ENCODE measurements at places on chromosomes 1 and 21.

DNA sequence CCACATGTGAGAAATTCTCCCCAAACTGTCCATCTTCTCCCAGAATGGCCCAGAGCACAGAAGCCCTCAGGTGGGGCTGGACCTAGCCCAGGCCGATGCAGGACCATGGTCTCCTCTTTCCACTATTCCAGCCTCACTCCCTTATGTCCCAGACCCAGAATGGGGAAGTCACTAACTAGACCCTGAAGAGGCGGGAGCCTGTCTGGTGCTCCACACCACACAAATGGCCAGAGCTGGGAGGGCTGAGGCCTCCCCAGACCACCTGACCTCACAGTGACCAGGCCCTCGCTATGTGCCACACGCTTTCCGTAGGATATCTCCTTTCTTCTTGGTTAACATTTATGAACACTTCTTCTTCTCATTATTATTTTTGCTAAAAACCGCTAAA lies 54.9 kb upstream of the EDN2 start:
- no peak for DNase-seq

DNA sequence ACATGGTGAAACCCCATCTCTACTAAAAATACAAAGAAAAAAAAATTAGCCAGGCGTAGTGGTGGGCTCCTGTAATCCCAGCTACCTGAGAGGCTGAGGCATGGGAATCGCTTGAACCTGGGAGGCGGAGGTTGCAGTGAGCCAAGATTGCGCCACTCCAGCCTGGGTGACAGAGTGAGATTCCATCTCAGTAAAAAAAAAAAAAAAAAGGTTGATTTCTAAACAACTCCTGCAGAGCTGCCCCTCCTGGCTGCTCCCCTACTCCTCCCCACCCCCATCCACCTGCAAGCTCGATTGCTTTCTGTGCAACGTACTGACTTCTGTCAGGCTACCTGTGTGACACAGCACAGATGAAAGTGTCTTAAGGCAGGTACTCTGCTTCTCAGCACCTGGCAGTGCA lies 13.3 kb downstream of the ETV3L start:
- DNase-seq = no peak

GRCh38 chr1:91742848-91743292 lies 143.1 kb downstream of the TGFBR3 start:
- no peak for DNase-seq

- DNase-seq = no peak
Observed at GRCh38 chr1:219550201-219550600, 62.7 kb downstream of the ZC3H11B start.

DNA sequence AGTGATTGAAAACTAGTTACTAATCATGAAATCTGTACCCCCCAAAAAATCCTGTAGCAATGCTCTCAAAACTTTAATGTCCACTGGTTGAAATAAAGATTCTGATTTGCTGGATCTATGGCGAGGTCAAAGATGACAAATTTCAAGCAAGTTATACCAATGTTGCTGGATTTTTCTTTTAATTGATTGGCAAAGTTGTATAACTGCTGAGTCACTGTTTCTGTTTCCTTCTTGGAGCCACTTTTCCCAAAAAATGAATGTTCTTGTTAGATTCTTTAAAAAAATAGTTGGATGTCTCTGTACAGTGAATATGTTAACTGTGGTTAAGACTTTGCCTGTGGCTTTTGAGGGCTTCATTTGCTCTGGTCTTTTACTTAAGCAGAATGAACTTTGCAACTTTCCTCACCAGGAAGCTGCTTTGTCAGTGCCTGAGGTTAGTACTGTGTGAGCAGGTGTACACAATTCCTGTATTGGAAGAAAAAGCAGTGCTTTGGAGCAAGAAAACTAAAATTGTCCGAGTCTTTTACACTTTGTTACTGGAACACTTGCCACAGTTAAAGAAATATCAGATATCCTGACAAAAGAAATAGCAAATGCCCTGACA lies 1211.9 kb downstream of the MRPL39 start:
- no peak for DNase-seq

GRCh38 chr1:215433237-215433636 lies 133.9 kb upstream of the KCTD3 start:
- no peak for DNase-seq

Data from NCI-H748 treated with DMSO at 0.1 percent for 48 hours (cell line).